ENCODE measurements at places on chromosomes 11 and 22. TPM values are rescaled to one million over a fixed set of nuclear protein-coding genes. Genes with fewer than 3 reads are reported as not detected.

The CRYBB3 gene
- total RNA-seq: not detected

The MUC5B gene
- 3.8 TPM for total RNA-seq

The RIMBP3C gene
- total RNA-seq: not detected

The TMA7B gene
- total RNA-seq: not detected

DNA sequence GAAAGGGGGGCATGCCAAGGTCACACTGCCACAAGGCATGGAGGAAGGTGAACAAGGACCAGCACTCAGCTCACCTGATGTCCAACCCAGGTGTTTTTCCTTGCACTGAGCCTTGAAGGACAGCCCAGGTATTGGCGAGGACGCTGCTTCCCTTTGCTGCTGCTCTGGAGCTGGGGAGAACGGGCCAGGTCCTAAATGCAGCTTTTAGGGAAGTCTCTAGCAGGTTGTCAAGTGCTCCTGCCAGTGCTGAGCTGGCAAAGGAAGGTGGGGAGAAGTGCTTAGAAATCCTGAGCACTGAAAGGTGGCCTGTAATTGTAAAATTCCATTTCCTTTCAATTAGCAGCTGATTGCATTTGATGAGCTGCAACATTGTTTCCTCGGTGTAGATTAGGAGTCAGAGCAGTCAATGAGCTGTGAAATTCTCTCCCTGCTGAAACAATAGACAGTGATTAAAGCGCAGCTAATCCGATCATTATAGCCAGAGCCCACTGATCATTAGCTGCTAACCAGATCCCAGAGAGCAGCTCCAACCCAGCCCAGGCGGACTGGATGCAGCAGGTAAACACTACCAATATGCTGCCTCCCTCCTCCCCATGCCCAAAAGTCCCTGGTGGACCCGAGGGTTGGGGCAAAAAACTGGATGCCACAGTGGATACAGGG lies 507.6 kb downstream of the INSC start:
- no peak overlapping the region for H3K27ac ChIP-seq
- DNase-seq: no peak
- no peak overlapping the region for H3K4me3 ChIP-seq
- H3K36me3 ChIP-seq: no peaks in the 10 kb centered on the region
- H3K4me1 ChIP-seq: no peaks in the 10 kb centered on the region
- H3K27me3 ChIP-seq: no peaks in the 10 kb centered on the region

DNA sequence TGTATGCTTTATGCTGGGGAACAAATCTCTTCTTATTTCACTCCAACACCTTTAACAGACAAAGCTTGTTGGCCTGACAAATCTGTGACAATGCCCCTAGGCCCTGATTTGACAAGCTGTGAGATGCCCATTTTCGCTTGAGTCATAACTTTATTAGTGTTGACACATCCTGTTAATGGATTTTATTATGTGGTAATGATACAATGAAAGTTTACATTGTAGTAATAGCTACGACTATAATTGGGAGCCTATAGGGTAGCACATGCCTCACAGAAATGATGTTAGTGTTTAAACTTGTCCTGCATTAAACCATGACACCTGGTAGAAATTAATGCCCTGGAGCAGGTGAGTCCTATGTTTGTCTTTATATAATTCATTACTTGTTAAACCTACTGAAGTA lies 3.3 kb upstream of the MMP10 start:
- H3K27ac ChIP-seq: no peak overlapping the region
- no peak overlapping the region for H3K4me3 ChIP-seq
- no peaks in the 10 kb centered on the region for H3K27me3 ChIP-seq
- no peaks in the 10 kb centered on the region for H3K36me3 ChIP-seq

- H3K36me3 ChIP-seq: no peaks in the 10 kb centered on the region
- no peak for DNase-seq
- no peak overlapping the region for H3K4me3 ChIP-seq
Observed at GRCh38 chr11:43376065-43376464, 17.3 kb downstream of the TTC17 start.

DNA sequence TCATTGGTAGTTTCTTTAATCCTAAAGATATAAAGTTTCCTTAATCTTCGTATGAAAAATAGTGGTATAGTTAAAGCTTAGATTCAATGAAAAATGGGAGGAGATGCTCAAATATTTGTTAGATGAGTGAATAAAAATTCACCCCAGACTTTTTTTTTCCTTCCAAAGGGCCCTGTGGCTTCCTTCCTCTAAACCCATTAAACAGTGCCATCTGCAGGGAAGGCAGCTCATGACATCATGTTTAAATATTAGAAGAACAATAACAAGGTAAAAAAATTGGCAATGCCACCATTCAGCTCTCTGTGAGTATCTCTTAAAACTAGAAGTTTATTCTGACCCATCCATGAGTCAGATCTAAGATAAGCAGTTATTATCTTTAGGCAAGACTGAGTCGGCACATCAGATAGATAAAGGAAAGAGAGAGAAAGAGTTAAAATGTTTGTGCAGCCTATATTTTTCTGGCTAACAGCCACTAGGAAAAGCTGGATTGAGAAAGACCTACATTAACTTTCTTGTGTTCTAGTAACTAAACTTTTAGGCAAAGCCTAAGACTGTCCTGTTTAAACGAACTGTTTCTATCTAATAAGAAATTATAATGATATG lies 19.1 kb upstream of the OOSP1 start:
- no peaks in the 10 kb centered on the region for H3K36me3 ChIP-seq
- H3K27ac ChIP-seq: no peak overlapping the region
- no peaks in the 10 kb centered on the region for H3K4me1 ChIP-seq
- DNase-seq: no peak
